SHP77 treated with DMSO at 0.1 percent for 48 hours (cell line): ENCODE measurements at places on chromosomes 3 and 15.

GRCh38 chr3:183488343-183488742, 59.9 kb upstream of the MCF2L2 start:
- no peak for DNase-seq

GRCh38 chr15:100902436-100903167, 16.6 kb upstream of the LRRK1 start:
- DNase-seq: peak; percentile 83

GRCh38 chr3:167895178-167895577, 159.7 kb downstream of the SERPINI1 start:
- no peak for DNase-seq

DNA sequence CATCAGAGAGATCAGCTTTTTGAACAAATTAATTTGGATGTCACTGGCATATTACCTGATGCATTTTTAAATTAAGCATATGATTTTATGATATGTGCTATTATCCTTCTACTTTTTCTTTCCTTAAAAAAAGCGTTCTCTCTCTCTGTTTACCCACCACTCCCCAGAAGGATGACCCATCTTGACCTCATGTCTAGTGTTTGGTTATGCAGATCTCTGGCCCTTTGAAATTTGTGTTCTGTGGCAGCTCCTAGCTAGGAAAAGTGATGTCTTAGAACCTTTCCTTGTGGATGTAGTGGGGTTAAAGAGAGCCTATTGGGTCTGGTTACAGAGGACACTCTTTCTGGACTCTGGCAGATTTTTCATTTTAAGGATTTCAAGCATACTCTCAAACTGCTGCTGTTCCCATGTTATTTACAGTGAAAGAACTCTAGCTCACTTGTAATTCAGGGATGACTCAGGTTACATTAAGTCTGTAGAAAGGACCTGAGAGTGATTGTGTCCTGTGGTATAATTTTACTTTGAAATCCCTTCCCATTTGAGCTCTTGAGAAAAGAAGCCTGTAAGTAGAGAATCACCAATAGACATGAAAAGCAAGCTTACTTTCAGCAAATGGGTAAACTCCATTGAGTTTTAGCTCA, 23.8 kb downstream of the ARHGEF26 start:
- DNase-seq: no peak

DNA sequence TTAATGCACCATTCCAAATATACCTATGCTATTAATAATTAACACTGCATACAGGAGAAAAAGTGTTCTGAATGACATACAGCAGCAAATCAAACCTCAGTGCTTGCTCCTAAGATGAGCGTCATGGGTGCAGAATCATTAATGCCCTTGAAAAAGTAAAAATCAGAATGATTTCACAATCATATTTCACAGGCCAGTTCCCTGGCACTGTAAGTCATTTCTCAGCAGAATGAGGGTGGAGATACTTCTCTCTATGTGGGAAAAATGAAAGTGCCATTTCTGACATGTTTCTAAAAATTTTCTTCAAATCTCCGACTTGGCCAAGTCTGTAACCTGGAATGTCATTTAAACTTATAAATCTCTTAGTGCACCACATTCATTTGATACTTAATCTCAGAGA, 549.8 kb upstream of the AGTR1 start:
- DNase-seq: no peak
